ENCODE measurements at places on chromosomes 3 and 15. TPM values are rescaled to one million over a fixed set of nuclear protein-coding genes. Genes with fewer than 3 reads are reported as not detected.
A peak's percentile ranks its signal among the peaks of the same experiment; 100 is the strongest.

GRCh38 chr3:170816841-170817240, 53.2 kb downstream of the RPL22L1 start:
- DNase-seq, result no peak
- no peak overlapping the region for H3K27ac ChIP-seq
- peaks cover 41% of the 10 kb centered on the region for H3K4me1 ChIP-seq
- H3K27me3 ChIP-seq, result no peaks in the 10 kb centered on the region
- H3K4me3 ChIP-seq, result no peak overlapping the region

DNA sequence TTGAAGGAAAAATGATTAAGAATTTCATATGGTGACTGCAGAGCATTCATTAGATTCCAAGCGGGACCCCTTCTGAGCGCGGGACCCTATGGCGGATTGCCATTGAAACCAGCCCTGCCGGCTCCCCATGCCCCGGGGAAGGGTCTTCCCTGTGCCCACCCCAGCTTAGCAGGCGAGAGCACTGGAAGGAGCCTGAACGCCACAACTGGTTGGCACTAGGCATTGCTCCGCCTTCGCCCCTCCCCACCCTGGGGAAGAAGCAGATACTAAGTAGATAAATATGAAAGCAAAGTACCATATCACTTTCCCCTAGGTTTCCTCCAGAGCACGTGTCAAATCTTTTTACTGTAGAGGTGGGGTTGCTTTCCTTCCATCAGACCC, 70.7 kb downstream of the CYP19A1 start:
- H3K4me3 ChIP-seq, result peak overlapping the region; percentile 26
- no peaks in the 10 kb centered on the region for H3K36me3 ChIP-seq
- no peak for DNase-seq

DNA sequence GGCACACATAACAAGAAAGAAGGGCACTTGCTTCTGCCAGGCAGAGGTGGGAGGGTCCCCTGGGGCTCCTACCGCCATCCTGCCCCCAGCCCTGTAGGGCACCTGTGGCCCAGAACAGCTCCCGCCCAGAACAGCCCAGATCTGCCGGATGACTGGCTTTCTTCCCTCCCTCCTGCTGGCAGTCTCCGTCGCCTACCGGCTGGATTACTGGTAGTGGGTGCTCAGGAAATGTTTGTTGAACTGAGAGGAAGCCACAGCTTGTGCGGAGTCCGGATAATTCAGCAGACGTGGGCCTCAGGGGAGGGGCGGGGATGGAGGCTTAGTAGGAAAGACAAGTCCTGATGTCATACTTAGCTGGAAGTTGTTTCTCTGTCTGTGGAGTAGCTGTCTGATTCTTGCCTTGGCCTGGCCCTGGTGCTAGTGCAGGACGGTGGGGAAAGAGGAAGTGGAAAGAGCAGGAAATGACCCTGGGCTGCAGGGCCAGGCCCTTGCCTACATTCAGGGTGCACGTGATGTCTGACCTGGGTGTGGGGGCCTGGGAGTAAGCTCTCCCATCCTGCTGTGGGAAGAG, 6.7 kb downstream of the CCDC9B start:
- no peak overlapping the region for H3K27ac ChIP-seq
- H3K36me3 ChIP-seq, result no peaks in the 10 kb centered on the region
- H3K27me3 ChIP-seq, result no peaks in the 10 kb centered on the region
- H3K4me3 ChIP-seq, result no peak overlapping the region
- H3K4me1 ChIP-seq, result peaks cover 54% of the 10 kb centered on the region

Gene C3orf33
- total RNA-seq, result 2.8 TPM

All from SJCRH30 (cell line).